ENCODE measurements at places on chromosomes 7 and 10.

GRCh38 chr10:59934701-59935100 lies 28.3 kb upstream of the CCDC6 start:
- no peak overlapping the region for H3K27ac ChIP-seq
- H3K36me3 ChIP-seq, result no peaks in the 10 kb centered on the region
- no peaks in the 10 kb centered on the region for H3K27me3 ChIP-seq
- no peaks in the 10 kb centered on the region for H3K4me1 ChIP-seq
- DNase-seq, result no peak

GRCh38 chr10:33008499-33009243 lies 50.6 kb upstream of the ITGB1 start:
- no peak overlapping the region for H3K27ac ChIP-seq
- peak; percentile 58 for DNase-seq
- no peak overlapping the region for H3K4me3 ChIP-seq
- H3K4me1 ChIP-seq, result peaks cover 37% of the 10 kb centered on the region
- no peaks in the 10 kb centered on the region for H3K36me3 ChIP-seq

DNA sequence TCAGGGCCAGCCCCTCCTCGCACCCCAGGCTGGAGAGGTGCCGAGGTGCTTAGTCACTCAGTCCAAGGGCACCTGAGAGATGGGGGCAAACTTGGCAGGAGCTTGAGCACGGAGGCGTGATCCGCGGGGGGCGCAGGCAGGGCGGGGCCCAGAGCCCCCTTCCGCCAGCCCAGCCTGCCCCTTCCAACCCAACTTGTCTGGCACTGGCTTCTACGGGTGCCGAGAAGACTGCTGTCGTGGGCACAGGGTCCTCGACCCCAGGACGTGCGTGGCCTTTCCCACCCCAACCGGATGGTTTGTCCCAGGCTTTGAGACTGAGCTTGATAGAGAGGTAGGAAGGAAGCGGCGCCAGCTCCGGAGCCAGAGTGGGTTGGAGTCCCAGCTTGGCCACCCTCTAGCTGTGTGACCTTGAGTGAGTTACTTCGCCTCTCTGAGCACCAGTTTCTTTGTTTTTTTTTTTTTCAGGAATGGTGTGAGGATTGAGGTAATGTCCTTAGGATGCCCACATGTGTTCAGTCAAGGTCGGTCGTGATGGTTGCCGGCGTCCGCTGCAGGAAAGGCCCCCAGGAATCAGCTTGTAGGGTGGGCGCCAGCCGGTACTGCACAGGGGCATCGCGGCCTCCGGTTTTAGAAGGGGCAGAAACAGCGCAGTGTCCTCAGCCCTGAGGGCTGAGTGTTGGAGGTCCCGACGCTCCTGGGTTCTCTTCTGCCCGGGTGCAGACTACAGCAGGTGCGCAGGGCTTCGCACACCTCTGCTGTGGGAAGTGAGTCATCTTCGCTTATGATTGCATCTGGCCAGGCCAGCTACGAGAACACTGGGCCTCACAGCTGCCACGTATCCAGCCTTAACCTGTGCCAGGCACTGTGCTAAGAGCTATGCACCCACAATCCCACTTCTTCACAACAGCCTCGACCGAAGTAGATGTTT lies 28.6 kb upstream of the VAX1 start:
- H3K27ac ChIP-seq, result no peak overlapping the region
- H3K4me1 ChIP-seq, result peaks cover 43% of the 10 kb centered on the region
- no peaks in the 10 kb centered on the region for H3K36me3 ChIP-seq
- peak; percentile 48 for DNase-seq
- H3K27me3 ChIP-seq, result peaks cover 81% of the 10 kb centered on the region

GRCh38 chr7:28102797-28103196 lies 77.8 kb downstream of the JAZF1 start:
- no peak overlapping the region for H3K27ac ChIP-seq
- no peaks in the 10 kb centered on the region for H3K36me3 ChIP-seq

GRCh38 chr10:73854310-73854709 lies 20.0 kb downstream of the CAMK2G start:
- peaks cover 10% of the 10 kb centered on the region for H3K4me1 ChIP-seq
- no peak overlapping the region for H3K4me3 ChIP-seq
- H3K27me3 ChIP-seq, result no peaks in the 10 kb centered on the region
- H3K27ac ChIP-seq, result no peak overlapping the region
